Ovary (tissue), 10 donors: ENCODE measurements at places on chromosomes 5 and 9.

DNA sequence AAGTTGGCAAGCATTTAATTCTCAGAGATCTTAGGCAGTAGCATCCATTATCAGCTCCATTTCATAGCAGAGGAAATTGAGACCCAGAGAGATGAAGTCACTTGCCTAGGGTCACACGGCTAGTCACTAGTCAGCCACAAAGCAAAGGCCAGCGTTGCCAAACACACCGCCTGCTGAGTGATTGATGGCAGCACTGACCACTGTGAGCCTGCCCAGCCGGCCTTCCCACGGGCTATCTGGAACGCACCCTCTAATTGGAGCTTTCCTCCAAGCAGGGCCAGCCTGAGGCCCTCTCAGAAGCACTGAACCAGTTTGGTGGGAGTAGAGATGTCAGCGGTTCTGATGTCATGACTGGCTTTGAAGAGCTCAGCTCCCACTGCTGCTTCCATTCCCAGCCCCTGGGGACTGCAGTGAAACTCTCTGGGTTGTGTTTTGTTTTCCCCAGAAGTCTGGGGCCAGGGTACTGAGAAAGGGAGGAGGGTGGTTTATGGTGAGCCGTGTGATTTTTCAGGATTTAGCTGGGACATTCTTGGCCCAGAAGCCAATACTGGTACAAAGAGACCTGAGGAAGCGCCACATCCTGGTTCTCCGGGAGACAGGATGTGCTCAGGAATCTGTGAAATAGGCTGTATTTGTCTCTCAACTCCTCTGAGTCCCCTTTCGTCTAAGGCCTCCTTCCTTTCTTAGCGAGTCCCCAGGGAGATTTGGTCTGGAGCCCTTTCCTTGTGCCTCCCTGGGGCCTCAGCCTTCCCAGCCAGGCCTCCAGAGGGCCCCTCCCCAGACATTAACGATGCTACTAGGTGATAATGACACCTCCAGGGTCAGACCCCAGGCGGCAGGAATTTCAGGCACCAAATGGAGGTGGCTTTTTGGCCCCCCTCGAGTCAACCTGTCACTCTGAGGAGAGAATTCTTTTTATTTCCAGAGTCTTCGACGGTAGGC, 44.5 kb downstream of the SPRY4 start:
- no peak for DNase-seq

DNA sequence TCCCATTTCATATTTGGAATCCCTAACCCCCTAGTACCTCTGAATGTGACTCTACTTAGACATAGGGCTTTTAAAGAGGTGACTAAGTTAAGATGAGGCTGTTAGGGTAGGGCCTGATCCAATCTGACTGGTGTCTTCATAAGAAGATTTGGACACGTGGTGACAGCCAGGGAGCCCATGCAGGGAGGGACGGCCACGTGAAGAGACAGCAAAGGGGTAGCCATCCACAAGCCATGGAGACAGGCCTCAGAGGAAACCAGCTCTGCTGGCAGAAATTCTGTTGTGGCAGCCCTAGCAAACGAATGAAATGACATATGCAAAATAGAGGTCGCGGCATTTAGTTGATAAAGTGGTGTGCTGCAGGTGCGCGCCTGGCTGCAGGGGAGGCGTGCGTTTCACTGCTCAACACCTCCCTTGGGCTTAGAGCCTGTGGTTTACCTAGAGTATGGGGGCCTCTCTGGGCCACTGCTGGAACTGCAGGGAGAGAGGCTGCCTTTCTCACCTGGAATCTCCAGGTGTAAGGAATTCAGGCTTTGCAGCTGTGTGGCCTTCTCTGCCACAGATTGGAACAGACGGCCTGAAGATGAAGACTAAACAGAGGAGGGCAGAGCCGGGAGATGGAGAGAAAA, 7.1 kb upstream of the AFAP1L1 start:
- DNase-seq, result no peak

DNA sequence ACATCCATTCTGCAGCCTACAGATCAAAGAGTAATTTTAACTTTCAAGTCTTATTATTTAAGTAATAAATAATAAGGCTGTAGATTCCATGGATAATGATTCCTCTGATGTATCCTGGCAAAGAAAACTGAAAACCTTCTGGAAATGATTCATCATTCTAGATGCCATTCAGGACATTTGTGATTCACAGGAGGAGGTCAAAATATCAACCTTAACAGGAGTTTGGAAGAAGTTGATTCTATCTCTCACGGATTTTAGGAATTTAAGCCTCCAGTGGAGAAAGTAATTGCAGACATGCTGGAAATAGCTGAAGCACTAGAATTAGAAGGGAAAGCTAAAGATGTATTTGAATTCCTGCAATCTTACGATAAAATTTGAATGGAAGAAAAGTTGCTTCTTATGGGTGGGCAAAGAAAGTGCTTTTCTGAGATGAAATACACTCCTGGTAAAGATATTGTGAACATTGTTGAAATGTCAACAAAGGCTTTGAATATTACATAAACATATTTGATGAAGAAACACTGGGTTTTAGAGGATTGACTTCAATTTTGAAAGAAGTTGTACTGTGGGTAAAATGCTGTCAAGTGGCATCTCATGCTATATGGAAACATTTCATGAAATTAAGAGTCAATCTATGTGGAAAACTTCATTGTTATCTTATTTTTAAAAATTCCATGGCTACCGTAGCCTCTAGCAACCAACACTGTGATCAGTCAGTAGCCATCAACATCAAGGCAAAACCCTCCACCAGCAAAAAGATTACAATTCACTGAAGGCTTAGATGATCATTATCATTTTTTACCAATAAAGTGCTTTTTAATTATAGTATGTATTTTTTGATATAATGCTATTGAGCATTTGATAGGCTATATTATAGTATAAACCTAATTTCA, 1141.0 kb downstream of the CDH12 start:
- no peak for DNase-seq

DNA sequence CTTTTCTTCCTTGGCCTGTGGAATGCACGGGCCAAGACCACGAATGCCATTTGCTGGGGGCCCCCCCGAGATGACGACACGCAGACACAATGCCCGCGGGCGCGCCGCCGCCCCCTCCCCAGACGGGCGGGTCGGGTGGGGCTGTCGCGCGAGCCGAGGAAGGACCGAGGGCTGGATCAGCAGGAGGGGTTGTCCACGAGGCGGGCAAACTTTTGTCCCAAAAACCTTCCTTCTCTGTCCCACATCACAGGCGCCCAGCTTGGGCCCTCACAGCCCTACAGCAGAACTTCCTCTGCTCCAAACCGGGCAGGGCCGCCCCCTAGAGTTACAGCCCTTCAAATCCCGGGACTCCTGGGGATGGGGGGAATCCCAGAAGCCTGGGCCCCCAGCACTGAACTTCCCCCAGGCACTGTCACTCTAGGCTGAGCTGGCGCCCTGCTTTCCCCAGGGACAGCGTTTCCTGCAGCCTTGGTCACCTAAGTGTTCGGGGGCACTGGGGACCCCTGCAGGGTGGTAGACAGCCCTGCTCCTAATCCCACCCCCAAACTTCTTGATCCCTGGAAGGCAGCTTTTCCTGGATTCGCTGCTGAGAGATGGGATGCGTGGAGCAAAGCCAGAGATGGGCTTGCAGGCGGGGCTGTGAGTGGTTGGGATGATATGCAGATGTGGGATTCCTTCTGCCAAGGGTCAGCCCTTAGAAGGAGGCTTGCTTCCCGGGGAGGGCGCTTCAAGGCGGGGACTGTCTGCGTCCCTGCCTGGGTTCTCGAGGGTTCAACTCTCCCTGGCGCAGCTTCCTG, 980 bp downstream of the COL5A1 start:
- peak; percentile 83 for DNase-seq

DNA sequence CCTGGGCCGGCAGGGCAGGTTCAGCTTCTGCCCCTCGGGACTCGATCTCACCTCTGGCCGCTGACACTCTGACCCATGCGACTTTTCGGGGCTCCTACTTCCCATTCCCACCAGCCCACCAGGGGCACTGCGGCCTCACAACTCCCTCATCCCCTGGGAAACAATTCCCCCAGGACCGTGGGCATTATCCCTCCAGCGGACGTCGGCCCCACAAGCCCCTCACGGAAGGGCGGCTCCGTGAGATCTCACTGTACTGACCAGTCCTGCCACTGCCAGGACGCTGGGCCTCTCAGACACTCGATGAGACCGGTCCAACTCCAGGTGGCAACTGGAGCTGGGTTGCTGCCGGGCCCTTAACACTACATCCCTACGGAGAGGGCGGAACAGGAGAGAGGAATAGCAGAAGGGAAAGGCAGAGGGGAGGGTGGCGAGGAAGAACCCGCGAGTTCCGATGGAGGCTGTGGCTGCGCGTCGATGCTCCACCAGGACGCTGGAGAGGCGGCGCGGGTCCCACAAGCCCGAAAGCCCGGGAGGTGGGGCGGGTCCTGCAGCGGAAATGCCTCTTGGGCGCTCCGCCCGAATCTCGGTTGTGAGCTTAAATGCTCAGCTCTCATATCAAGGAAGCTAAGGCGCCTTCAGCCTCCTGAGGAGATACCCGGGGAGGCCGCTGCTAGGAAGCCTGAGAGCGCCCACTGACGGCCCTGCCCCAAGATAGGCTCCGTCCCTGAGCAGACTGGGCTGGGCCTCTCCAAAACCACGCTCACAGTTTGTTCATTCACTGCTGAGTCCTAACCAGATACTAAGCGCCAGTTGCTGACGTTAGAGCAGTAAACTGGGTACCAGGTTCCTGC, 36.3 kb downstream of the VCP start:
- DNase-seq, result peak; percentile 36

DNA sequence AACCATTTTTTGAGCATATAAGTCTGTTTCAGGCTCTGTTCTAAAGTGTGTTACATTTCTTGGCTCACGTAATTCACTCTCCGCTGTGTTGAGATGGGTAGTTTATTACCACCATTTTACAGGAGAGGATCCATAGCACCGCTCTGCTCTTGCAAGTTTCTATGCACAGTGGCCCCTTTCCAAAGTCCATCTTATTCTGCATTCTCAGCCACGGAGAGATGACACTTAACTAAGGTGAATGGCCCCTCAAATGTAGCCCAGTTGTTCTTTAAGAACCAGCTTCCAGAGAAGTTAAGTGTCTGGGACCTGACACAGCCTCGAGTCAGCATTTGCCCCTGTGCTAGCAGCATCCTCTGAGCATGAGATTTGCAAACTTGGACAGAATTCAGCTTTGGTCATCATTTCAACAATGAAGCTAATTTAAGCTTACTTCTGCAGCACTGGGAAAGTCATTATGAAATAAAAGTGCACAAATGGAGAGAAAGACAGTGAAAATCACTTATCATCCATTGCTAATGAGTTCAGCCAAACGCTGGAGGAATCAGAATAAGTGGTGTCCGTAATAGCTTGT, 61.9 kb downstream of the FAM78A start:
- no peak for DNase-seq

- DNase-seq, result no peak
Observed at GRCh38 chr5:14996997-14997396, 125.4 kb upstream of the ANKH start.

GRCh38 chr5:1330847-1331831, 13.8 kb downstream of the CLPTM1L start:
- DNase-seq, result no peak

GRCh38 chr5:107997338-107997980, 326.7 kb upstream of the EFNA5 start:
- no peak for DNase-seq

- DNase-seq, result no peak
Observed at GRCh38 chr9:31302620-31303418, 1081.6 kb upstream of the ACO1 start.

DNA sequence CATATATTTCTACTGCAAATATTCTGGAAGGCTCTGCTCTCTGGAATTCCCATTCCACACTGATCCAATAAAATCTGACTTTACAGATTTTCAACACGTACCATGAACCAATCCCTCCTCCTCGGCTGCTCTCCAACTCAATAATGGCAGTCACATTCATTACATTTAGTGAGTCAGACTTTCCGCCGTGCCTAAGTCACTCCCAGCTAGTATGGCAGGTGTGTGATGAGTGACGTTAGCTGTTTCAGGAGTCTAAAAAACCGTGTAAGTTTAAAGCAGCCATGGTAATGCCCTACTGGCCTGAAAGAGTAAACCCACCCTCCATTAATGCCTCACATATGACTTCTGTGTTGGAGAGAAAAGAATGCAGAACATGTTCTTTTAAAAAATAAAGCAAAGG, 3.3 kb downstream of the FBN2 start:
- no peak for DNase-seq

DNA sequence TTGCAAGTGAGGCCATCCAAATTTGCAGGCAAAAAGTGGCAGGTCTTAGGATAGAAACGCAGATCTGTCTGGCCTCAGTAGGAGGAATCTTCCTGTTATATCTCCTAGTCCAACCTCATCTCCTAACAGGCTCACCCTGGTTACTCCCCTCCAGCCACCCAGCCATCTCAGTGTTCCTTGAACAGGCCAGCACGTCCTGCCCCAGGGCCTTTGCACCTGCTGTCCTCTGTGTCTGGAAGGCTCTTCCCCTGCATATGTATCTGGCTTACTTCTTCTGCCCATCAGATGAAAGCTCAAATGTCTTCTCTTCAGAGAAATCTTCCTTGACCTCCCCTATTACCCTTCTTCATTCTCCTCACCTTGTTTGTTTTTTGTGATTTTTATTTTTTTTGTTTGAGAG, 107.3 kb upstream of the ALDH1B1 start:
- no peak for DNase-seq

DNA sequence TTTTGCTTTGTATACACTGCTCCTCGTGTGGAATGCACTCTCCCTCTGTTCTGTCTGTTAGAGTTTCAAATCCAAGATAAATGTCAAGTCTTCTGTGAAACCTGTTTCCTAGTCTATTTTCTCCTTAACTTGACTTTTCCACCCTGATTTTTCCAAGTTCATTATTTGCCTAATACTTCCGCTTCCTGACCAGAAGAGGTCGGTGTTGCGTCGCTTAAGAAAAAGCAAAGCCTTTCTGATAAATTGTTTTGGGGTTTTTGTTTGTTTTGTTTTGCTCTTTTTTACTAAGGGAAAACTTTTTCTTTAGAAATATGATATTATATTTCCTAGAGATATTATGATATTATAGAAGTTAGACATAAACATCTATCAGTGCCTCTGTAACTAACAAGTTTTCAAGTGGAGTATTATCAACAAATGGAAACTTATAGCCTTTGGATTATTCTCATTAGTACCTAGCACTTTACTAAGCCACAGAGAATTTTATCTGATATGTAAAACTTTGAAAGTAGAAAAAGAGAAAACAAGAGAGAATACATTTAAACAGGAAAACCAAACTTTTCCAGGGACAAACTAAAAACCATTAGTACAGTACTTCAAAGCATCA, 55.8 kb downstream of the PHAX start:
- no peak for DNase-seq

GRCh38 chr5:181136361-181136955, 5.5 kb upstream of the OR2V1 start:
- no peak for DNase-seq

GRCh38 chr5:124736082-124736804, 10.2 kb downstream of the ZNF608 start:
- DNase-seq, result no peak

GRCh38 chr5:179805529-179806249, 977 bp downstream of the MGAT4B start:
- DNase-seq, result peak; percentile 65

DNA sequence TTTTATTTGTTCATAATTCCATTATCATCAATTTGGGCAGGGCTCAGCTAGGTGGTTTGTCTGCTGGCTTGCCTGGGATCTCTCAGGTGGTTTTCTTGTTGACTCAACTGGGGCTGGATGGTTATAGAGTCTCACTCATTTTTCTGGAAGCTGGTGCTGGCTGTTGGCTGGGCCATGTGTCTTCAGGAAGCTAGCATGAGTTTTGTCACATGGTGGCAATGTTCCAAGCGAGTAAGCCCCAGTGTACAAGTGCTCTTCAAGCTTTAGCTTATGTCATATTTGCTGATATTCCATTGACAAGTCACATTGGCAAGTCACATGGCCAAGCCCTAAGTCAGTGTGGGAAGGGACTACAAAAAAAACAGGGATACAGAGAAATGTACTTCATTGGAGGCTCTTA, 2.3 kb upstream of the RASEF start:
- no peak for DNase-seq
